Fibroblast of lung (primary cell): ENCODE measurements at places on chromosomes 11 and 22.

- no peak for DNase-seq
Measured at GRCh38 chr11:34049028-34049427, 2.5 kb upstream of the CAPRIN1 start.

GRCh38 chr11:29019960-29020683 is 911.9 kb downstream of the METTL15 start:
- DNase-seq = peak; percentile 27

GRCh38 chr11:11899401-11899800 is 57.6 kb downstream of the USP47 start:
- DNase-seq = no peak

GRCh38 chr11:119094816-119095065 is 6.9 kb downstream of the DPAGT1 start:
- peak; percentile 84 for DNase-seq

GRCh38 chr11:56852131-56852530 is 103.6 kb upstream of the OR9G4 start:
- DNase-seq = no peak

- DNase-seq = peak; percentile 78
Measured at GRCh38 chr11:35099278-35100012, 39.5 kb upstream of the CD44 start.

DNA sequence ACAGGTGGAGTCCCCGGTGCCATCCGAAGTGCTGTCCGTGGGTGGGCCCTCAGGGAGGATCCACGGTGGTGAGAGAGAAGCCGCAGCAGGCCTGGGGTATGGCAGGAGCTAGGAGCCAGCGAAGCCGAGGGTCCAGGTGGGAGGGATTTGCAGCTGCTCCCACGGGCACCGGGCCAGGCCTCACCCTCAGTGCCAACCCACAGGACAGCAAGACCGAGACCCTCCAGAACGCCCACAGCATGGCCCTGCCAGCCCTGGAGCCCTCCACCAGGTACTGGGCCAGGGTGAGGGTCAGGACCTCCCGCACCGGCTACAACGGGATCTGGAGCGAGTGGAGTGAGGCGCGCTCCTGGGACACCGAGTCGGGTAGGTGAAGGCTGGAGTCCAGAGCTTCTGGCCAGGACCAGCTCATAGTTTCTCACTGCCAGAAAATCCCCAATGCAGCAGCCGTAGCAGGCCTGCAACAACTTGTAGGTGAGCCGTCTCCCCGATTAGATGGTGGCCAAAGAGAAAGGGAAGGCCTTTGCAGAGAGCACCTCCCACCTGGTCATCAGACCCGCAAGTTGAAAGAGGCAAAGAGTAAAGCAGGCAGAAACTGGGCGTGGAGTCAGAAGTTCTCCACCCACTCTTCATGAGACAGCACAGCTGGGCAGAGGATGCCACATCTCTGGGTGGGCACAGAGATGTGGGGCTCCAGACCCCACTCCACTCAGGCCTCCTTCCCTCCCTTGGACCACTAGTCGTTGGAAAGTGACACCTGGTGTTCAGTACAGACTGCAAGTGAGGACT is 20.4 kb downstream of the CSF2RB start:
- DNase-seq = no peak

DNA sequence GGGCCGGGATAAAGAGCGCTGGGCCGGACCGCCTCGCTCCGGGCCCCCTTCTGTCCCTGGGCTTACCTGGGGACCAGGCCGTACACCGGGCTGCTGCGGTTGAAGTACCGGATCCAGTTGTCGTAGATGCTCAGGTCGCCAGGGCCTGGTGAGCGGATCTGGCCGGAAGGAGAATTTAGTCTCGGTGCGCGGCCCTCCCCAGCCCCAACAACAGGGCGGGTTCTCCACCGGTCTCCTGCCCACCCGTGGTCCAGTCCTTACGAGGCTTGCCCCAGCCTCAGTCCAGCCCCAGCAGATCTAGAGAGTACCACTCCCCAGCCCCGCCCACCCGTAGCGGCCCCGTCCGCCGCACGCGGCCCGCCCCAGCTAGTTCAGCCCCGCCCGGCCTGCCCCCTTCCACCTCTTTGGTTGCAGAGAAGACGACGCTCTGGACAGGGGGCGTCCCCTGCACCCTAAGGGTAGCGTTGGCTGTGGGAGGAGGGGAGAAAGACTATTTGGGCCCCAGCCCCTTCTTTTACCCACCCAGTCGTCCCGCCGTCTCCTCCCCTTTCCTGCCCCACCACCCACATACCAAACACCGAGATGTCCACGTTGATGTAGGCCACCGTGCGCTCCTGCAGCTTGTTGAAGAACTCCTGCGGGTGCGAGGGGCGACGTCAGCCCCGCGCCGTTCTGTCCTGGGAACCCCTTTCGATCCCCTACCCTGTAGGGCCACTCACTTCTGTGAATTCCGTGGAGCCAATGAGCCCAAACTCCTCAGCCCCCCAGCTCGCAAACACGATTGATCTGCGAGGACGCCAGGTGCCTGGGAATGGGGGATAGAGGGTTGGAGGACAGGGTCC is 6.8 kb downstream of the SAC3D1 start:
- DNase-seq = no peak

- no peak for DNase-seq
Measured at GRCh38 chr11:60594998-60595642, 79.9 kb downstream of the MS4A13 start.
